ENCODE measurements at places on chromosomes 13 and 19.

- DNase-seq: no peak
Measured at GRCh38 chr13:24716011-24716410, 35.8 kb downstream of the ATP12A start.

- no peak for DNase-seq
Measured at GRCh38 chr13:85508683-85509329, 290.4 kb downstream of the SLITRK6 start.

GRCh38 chr19:33152176-33152575 is 20.3 kb downstream of the WDR88 start:
- DNase-seq: no peak

DNA sequence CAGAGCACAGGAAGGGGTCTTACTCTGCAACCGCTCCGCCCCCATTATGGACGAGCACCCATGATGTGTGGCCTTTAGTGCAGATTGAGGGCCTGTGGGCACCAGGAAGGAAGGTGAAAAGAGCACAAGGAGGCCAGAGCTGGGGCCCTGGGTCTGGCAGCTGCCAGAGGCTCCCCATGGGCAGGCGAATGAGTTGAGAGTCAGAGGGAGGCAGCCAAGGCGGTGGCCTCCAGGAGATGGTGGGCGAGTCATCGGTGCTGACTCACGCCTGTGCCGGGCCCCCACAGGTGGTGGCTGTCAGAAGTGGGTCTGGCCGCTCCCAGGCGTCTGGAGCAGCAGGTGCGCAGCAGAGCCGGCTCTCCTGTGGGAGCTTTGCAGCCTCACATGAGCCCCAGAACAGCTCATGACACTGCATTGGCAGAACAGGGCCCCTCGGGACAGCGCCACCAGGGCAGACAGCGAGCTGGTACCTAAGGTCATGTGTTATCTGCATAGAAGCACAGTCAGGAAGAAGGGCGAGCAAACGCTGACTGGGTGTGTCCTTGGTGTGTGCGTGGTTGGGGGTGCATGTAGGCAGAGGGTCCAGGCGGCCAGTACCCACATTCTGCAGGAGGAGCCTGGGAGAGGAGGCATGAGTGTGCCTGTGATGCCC is 68.8 kb downstream of the CHST8 start:
- DNase-seq: no peak

GRCh38 chr19:16888629-16889365 is at the start of gene F2RL3:
F2RL3 (plus strand) TSS chr19:16888999; CDS start chr19:16889190, 191 bp downstream.
- no peak for DNase-seq

DNA sequence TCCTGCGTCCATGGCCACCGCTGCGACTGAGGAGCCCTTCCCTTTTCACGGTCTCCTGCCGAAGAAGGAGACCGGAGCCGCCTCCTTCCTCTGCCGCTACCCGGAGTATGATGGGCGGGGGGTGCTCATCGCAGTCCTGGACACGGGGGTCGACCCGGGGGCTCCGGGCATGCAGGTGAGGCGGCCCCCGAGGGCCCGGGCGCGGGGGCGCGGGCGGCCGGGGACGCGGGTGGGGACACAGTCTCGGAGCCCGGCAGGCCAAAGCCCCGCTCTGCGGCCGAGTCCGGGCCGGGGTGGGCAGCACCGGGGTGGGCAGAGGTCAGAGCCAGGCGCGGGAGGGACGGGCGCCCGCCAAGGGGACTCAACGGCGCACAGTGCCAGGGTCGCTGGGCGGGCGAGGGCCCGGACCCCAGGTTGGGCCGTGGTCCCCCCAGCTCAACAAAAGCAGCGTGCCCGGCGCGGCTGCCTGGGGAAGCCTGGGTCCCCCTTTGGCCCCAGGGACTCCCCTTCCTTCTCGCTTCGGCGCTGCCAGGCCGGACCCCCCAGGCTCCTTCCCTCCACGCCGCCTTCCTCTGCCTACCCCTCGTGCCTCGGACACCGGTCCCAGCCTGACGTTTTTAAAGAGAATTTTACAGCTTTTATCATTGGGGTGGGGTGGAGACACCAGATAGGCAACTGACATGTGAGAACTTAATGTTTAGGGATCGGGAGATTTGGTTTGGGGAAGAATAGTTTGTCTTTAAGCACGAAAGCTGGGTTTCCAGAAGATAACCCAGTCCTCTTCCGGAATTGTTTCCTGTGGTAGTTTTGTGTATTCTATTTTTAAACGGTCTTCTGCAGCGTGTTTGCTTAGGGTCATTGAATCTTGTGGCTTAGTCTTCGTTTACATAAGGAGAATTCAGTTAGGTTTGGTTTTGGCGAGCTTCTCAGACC is 509 bp downstream of the TPP2 start:
- peak; percentile 26 for DNase-seq

- DNase-seq: no peak
Measured at GRCh38 chr13:100951016-100951415, 276.4 kb upstream of the TMTC4 start.

DNA sequence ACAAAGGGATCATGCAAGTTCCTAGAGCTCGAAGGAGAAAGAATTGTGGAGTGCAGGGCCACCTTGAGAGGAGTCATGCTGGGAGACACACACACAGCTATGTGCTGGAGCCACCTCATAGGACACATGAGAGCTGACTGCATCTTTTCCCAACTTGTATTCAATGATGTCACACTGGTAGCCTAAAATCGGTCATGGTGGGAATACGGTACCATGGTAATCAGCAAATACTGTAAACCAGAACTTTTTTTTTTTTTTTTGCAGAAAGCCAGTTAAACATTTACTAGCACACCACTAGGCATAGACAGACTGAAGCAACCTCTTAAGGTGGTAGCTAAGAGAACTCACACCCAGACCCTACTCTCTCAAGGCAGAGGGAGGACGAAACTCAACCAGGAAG is 47.0 kb upstream of the INTS6 start:
- DNase-seq: no peak

GRCh38 chr19:30086916-30087315 is 144.9 kb downstream of the URI1 start:
- DNase-seq: no peak

DNA sequence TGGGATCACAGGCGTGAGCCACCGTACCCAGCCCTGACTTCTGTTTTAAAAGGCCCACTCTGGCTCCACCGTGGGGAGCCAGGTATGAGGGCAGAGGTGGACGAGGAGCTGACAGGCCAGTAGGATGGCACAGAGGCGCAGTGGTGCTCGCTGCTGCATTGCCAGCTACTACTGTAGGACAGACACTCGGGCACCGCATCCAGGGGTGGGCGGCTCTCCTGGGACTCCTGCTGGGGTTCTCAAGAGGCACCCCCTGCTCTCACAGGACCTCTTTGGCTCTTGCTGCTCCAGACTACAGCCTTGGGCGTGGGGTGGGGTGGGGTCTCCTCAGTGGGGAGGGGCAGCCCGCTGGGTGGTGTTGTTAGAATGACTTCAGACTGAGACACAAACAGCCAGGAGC is 53.4 kb downstream of the LATS2 start:
- no peak for DNase-seq

- DNase-seq: no peak
Measured at GRCh38 chr13:100022798-100023197, 41.2 kb downstream of the ZIC2 start.

- no peak for DNase-seq
Measured at GRCh38 chr13:103431856-103432255, 365.6 kb upstream of the SLC10A2 start.

- DNase-seq: no peak
Measured at GRCh38 chr19:1862068-1862423, 1.3 kb downstream of the KLF16 start.

DNA sequence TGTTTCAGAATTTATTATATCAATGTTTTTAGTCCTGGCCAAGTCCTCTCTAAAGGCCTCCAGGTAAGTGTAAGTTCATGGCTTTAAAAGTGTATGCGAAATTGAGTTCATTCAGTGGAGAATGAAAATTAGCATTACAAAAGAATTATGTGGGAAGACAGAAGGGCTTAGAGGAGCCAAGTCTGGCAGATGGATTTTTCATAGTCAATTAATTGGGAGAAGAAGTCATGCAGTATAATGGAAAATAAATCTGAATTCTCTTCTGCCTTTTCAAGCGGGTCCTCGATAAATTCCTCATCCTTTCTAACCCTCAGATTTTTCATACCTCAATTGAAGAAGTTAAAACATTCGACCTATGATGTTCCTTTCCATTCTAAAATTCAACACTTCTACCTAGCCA is 394.2 kb downstream of the ITGBL1 start:
- no peak for DNase-seq

GRCh38 chr13:96696389-96696900 is 297.8 kb downstream of the OXGR1 start:
- no peak for DNase-seq

DNA sequence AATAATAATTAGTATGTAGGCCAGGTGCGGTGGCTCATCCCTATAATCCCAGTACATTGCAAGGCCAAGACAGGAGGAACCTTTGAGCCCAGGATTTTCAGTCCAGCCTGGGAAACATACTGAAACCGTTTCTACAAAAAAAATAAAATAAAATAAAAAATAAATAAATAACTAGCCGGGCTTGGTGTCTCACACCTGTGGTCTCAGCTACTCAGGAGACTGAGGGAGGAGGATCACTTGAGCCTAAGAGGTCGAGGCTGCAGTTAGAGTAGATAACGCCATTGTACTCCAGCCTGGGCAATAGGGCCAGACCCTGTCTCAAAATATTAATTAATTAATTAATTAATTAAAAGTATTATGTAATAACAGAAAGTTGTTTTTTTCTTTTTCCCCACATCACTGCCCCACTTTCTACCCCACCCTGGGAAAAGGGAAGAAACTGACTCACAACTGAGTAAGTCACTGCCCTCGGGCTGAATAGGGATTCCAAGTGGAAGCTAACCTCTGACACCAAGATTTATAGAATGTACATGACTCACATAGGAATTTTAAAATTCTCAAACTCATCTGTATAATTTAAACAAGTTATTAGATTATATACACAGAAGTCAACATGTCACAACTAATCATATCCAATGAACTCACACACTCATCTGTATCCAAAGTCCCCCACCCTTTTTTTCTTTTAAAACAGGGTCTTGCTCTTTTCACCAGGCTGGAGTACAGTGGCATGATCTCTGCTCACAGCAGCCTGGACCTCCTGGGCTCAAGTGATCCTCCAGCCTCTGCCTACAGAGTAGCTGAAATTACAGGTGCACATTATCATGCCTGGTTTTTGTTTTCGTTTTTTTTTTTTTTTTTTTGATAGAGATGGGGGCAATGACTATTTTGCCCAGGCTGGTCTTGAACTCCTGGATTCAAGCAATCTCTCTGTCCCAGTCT is 12.5 kb downstream of the ZNF611 start:
- no peak for DNase-seq

GRCh38 chr19:31424861-31425620 is 75.8 kb upstream of the TSHZ3 start:
- no peak for DNase-seq

DNA sequence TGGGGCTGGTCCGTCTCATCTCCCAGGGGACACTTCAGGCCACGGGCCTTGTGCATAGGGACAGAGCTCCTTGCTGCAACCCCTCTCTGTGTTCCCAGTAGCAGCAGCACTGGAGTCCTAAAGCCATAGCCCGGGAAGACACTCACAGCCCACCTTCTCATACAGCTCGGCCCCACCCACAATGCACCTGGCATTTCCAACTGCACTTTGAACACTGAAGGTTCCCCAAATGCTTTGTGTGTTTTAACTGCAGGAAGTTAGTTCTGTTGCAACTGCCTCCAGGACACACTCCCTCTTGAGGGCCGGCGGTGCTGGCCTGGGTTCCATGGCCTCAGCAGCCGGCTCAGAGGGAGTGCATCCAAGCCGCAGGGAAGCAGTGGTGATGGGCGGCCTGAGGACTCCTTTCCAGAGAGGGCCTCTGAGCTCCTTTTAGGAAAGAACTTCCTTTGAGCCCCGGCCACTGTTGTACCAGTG is 22.7 kb upstream of the TMEM255B start:
- no peak for DNase-seq

DNA sequence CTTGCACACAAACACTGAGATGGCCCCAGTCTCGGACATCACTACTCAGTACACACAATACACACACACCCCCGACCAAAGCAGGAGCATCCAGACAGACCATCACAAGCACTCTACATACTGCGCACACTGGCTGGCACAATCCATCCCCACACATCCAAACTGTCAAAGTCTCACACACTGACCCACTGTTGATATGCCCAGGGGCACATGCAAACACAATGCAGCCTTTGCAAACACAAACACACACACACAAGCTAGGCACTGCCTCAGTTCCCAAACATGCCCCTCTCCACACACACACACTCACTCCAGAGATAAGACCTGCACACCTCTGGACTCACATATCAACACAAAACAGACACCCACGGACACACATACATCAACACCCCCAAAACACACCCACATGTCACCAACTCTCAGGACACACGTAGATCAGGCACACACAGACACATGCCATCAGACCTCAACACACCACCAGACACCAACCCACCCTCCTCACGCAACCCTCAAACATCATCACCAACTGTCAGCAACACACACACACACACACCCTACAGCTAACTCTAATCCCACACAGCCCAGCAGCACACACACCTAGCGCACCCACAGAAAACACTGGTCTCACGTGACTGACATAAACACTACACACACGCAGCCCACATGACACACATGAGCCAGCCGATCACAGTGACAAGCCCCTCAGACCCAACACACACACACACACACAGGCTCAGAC is 1.9 kb downstream of the BBC3 start:
- DNase-seq: peak; percentile 65

DNA sequence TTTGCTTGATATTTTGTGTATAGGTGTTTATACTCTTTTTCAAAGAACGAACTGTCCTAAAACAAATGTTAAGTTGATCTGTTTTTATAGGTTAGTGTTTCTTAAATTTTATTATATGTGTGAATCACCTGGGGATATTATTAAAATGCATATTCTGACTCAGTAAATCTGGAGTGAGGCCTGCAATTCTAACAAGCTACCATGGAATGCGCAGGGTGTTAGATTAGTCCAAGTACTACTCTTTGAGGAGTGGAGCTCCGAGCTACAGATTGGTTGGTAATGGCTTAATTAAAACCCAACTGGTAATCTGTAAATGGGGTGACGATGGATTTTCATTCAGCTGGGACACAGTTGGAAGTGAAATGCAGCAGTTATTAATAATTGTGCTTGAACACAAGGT is 214.1 kb upstream of the UFM1 start:
- DNase-seq: no peak

DNA sequence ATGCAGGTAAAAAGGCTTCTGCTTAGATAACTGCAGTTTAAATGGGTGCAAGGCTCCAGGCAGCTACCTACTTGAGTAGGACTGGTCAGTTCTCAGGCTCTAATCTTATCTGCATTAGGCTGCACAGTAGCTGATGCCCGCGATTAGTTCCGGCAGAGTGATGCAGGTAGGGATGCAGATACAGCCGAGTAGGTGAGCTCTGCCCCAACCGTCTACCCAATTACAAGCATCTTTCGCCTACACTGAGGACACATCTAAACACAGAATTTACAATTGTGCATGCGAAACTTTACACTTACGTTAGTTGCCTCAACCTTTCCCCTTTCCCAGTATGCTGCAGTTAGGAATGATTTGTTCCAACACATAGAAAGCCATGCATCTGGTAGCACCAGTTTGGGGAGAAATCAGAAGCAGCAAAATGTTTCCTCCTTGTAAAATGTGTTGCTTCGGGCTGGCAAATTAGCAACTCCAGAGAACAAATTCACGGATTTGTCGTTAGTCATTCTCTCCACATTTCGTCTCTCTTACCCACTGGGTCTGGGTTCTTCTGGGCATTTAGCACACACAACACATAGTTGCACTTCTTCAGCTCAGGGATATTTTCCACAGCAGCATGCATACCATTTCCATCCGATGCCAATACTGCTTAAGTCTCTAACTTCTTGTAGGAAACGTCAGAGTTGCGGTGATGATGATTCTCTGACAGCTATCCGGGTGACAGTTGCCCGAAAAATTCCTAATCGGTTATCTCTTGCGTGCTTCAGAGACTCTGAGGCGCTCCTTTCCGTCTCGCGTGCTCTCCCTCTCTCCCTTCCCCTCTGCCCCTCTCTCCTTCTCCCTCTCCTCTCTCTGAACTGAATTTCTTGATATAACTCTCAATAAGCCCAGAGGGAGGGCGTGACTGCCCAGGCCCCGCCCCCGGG is at the start of gene PCDH9:
PCDH9 (minus strand) TSS at position 856 of the 923 bp plus-strand sequence. CDS start 1,896 bp downstream, outside the sequence.
- DNase-seq: no peak

Data from hematopoietic multipotent progenitor cell treated with erythropoietin and hydrocortisone succinate and interleukin-3 and kit ligand, for 15 days (in vitro differentiated cells).